Amygdala (tissue), 56 donors: ENCODE measurements at places on chromosomes 4 and X.
A peak's percentile ranks its signal among the peaks of the same experiment; 100 is the strongest.

- DNase-seq, result no peak
Measured at GRCh38 chr4:126790633-126791032, 842.1 kb upstream of the INTU start.

GRCh38 chrX:38975368-38975942 lies 174.2 kb downstream of the MID1IP1 start:
- DNase-seq, result no peak

DNA sequence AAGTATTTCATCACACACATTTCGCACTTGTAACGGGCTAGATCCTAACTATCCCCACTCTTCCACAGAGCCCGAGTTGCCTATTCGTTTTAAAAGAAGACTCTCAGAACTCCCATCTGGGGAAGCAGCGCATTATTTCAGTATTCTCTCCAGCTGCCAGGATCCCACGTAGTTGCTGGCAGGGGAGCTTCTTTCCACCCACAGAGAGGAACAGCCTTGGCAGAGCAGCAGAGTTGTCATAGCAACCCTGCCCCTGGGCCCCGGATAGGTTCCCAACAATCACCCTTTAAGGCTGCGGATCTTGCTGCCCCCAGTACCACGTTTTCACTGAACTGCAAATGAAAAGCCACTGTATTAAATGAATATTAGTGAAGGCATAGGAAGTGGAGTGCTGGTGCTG lies 106.7 kb downstream of the GPM6A start:
- DNase-seq, result peak; percentile 15

GRCh38 chr4:156790866-156791265 lies 180.7 kb downstream of the PDGFC start:
- DNase-seq, result no peak

DNA sequence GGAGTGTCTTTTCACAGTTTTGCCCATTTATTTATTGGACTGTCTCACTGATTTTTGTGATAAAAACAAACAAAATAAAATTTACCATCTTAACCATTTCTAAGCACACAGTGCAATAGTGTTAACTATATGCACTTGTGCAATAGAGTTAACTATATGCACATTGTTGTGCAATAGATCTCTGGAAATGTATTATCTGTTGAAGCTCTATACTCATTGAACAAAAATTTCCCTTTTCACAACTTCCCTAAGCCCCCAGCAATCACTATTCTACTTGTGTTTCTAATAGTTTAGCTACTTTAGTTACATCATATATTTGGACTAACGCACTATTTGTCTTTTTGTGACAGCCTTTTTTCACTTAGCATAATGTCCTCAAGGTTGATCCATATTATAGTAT lies 59.7 kb upstream of the BEX4 start:
- DNase-seq, result no peak

DNA sequence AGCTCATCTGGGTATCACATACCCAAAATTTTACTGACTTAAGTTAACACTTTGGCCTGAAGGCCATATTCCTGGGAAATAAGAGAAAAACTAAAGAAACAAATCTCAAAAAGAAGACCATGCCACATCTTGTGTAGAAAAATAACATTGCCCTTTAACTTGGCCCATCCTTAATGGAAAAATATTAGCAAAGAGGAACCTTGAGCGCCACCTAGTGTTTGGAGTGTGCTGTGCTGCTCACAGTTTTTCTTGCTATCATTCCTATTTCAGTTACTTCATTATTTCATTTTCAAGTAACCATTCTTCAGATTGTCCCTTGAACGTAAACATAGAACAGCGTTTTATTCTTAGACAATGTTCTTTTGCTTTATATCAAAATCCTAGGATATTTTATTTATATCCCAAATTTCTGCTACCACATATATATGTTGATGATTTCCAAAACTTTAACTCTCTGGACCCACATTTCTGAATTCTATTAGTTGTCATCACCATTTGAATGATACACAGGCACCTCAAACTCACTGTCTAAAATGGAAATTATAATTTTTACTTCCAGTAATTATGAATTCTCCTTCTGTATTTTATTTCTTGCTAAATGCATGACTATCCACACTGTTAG lies 999.0 kb upstream of the ADGRL3 start:
- DNase-seq, result peak; percentile 10
